ENCODE measurements at places on chromosomes 7 and 10. TPM values are rescaled to one million over a fixed set of nuclear protein-coding genes. Genes with fewer than 3 reads are reported as not detected.

Gene ANKRD61
- 3.3 TPM for polyA plus RNA-seq

Gene SPAM1
- not detected for polyA plus RNA-seq

DNA sequence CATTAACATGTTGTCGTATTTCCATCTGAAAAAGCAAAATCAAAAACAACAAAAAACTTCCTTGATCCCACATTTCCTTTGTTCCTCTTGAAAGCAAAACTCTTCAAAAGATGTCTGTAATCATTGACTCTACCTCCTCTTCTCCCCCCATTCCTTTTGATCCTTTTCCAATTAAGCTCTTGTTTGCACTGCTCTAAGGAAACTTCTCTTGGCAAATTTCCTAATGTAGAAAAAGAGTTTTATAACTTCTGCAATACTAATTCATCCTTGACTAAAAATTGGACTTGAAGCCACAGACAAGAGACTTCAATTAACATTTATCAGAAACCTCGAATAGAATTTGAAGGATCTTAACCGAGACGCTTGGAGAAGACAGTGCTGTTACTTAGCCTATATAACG, 317.1 kb upstream of the SEMA3C start:
- H3K4me1 ChIP-seq: no peaks in the 10 kb centered on the region
- H3K27me3 ChIP-seq: no peaks in the 10 kb centered on the region
- H3K4me3 ChIP-seq: no peak overlapping the region
- H3K36me3 ChIP-seq: no peaks in the 10 kb centered on the region

DNA sequence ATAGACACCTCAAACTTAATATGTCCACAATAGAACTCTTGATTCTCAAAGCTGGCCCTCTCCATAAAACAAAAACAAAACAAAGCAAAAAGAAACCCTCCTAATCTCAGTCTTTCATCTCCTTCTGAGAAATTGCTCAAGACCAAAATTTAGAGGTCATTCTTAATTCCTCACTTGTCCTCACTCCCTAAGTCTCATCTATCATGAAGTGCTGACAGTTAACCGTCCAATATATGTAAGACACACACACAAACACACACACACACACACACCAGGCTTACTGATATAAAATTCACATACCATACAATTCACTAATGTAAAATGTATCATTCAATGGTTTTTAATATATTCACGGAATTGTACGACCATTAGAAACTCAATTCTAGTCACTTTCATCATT, 17.0 kb upstream of the SVIL start:
- H3K4me1 ChIP-seq: peaks cover 18% of the 10 kb centered on the region
- no peak overlapping the region for H3K4me3 ChIP-seq
- H3K27ac ChIP-seq: no peak overlapping the region
- no peaks in the 10 kb centered on the region for H3K36me3 ChIP-seq
- DNase-seq: no peak

Data from left lung (tissue), 14 donors.